ENCODE measurements at places on chromosomes 5 and 9. TPM values are rescaled to one million over a fixed set of nuclear protein-coding genes. Genes with fewer than 3 reads are reported as not detected.

The SLC46A2 gene
- total RNA-seq, result 0.66 TPM

The NR4A3 gene
- 9.1 TPM for total RNA-seq

The ERCC8 gene
- total RNA-seq, result 11.5 TPM

The PCDHA8 gene
- total RNA-seq, result 0.82 TPM

The SNCAIP gene
- 7.8 TPM for total RNA-seq

The TRIP13 gene
- total RNA-seq, result 1.6 TPM

The ZNF354C gene
- 6.9 TPM for total RNA-seq

The SMIM33 gene
- total RNA-seq, result 0.13 TPM

The PARP8 gene
- total RNA-seq, result 42.5 TPM

The ADRA1B gene
- 1.6 TPM for total RNA-seq

The GRM6 gene
- total RNA-seq, result not detected
